GM12878 (cell line): ENCODE measurements at places on chromosomes 7 and 10. TPM values are rescaled to one million over a fixed set of nuclear protein-coding genes. Genes with fewer than 3 reads are reported as not detected.

Gene BTAF1
- total RNA-seq = 54.2 and 54.6 TPM in 2 replicates

Gene PRSS1
- total RNA-seq = 11.9 and 12.4 TPM in 2 replicates

Gene FAM237B
- total RNA-seq = not detected in 2 replicates

Gene MRC1
- 0.19 and 0.21 TPM in 2 replicates for total RNA-seq

Gene CFAP70
- total RNA-seq = 0.51 and 0.58 TPM in 2 replicates

Gene VSIR
- 12.1 and 12.5 TPM in 2 replicates for total RNA-seq

Gene KIAA1217
- total RNA-seq = 3.8 and 4.6 TPM in 2 replicates

DNA sequence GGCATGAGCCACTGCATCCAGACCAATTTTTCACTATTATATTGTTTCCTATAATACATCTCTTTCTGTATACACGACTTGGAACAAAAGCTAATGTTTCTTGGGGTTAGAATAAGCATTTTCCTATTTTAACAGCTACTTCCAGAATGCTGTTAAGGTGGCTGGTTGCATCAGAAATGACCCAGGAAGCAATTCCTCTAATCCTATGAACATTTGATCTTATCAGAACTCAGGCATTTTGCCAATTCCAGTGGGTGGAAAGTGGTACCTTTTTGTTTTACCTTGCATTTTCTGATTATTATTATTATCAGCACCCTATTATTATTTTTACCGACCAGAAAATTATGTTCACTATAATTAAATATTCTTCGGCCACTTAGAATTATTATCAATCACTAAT is 73.3 kb downstream of the NDUFB2 start:
- DNase-seq = no peak

DNA sequence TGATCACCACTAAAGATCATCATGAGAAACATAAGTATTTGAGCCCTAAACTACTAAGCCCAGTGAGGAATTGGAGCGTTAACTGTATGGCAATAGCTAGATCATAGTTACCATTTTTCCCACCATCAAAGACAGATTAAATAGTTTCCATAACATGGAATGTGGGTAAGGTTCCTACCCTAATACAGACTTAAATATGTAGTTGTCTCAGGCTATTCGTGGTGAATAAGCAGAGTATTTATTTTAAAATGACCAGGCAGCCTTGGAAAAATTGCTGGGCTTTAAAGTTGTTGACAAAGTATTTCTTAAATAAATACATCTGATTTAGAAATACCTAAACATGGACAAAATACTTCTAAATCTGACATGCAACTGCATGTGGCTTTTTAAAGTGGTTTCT is 106.8 kb downstream of the NT5C2 start:
- no peak for DNase-seq

GRCh38 chr10:112603062-112603461 is 156.0 kb downstream of the VTI1A start:
- no peak for DNase-seq

DNA sequence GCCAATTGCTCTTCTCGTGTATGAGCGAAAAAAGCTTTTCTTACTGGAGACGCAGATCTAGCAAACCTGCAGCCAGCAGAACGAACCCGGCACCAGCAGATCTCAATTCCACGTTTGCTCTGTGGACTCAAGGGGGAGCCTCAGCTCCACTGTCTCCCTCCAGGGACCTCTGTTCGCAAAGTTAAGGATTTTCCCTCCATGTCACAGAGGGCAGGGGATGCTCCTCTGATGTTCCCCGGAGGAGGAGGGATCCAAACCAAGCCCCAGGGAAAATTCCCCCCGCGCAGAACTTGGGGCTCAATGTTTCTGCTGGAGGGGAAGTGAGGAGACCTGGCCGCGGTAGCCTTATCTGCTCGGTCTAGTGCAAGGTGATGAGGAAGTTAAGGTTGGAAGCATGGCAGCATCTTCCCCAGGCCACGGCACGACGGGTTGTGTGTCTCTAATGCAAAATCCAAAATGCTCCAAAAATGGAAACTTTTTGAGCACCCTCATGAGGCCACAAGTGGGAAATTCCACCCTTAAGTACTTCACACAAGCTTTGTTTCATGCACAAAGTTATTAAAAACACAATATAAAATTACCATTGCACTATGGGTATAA is 9.0 kb downstream of the IQCE start:
- DNase-seq = no peak

GRCh38 chr10:124180947-124181549 is 87.7 kb upstream of the CHST15 start:
- DNase-seq = peak; percentile 11

DNA sequence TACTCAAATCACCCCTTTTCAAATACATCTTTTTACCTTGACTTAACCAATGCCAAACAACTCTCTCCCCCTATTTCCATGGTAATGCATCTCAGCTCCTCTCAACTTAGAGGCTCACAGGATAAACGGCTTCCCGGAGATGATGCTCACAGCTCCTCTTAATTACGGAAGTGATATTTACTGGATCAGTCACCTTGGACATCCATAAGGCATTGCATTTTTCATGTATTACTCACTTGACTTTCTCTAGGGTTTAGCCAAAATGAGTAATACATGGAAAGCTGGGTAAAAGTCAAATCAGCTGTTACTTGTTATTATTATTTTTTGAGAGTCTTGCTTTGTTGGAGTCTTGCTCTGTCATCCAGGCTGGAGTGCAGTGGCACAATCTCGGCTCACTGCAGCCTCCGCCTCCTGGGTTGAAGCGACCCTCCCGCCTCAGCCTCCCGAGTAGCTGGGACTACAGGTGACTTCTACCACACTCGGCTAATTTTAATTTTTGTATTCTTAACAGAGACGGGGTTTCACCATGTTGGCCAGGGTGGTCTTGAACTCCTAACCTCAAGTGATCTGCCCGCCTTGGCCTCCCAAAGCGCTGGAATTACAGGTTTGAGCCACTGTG is 73.3 kb upstream of the RHEB start:
- DNase-seq = no peak

GRCh38 chr10:27833792-27834191 is 88.2 kb upstream of the MKX start:
- DNase-seq = no peak

DNA sequence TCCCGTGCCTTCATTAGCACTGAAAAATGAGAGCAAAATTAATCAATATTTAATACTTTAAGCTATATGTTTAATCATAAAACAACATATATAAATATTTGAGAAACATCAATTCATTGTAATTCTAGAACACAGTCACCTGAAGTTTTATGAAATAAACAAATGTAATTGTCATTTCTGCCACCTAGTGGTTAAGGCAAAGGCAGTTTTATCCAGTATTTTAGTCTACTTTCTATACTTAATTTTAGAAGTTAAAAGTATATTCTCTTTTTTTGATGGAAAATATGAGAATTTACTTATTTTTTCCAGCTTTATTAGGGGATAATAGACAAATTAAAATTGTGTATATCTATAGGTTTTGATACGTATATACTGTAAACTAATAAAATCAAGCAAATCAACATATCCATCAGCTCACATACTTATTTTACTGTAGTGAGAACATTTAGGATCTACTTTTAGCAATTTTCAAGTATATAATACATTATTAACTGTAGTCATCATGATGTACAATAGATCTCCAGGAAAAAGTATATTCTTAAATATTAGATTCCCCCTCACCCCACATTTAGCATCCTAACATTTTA is 16.9 kb downstream of the PCGF6 start:
- DNase-seq = no peak

GRCh38 chr10:104835422-104835821 is 194.3 kb downstream of the SORCS3 start:
- DNase-seq = no peak

DNA sequence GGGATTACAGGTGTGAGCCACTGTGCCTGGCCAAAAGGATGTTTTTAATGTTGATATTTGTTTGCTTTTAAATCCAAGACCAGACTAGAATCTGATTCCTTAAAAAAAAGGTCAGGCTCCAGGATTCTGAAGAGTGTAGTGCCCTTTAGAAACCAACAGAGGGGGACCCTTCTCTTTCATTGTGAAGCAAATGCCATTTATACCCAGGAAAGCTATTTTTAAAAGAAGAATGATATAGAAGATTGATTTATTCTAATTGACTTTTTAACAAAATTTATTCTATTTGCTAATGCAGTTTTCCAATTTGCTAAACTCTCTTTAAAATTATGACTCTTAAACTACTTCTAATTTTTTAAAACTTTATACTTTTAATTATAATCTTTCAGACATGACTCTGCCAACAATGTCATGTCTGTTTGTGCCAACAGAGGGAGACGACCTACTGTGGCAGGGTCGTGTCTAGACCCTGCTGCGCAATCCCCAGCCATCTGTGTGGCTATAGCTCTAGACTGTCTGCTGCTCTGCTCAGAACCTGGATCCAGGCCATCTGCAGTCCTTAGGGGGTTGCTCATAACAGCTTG is 201.0 kb upstream of the IMMP2L start:
- no peak for DNase-seq

GRCh38 chr10:3418041-3418754 is 245.6 kb upstream of the PITRM1 start:
- DNase-seq = no peak

DNA sequence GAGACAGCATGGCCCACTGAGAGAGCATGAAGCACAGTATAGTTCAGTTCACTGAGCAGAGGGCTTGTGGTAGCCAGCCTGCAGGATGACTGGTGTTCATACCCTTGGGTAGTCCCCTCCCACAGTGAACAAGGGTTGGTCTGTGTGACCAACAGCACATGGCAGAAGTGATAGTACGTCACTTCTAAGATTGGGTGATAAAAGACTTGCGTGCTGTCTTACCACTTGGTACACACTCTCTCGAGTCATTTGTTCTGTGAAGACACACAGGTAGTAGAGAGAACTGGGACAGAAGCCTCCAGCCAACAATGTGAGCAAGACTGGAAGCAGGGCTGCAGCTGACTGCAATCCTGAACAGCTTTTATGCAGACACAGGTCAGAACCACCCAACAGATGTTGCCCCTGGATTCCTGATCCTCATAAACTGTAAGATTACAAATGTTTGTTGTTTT is 14.6 kb downstream of the EPC1 start:
- peak; percentile 93 for DNase-seq

DNA sequence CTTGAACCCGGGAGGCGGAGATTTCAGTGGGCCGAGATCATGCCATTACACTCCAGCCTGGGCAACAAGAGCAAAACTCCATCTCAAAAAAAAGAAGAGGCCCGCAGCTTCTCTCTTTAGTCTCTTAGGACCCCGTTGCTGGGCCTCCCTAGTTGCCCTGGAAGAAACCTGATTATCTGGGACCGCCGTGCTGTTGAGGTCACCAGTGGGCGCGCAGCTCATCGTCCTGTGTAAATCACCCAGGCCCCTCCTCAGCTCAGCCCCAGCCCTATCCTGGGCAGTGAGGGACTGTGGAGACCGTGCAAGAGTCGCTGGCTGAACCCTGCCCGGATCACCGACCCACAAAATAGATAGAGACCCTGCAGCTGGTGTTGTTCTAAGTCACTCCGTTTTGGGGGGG is 85.0 kb downstream of the UNCX start:
- no peak for DNase-seq

- DNase-seq = no peak
These were observed 59.4 kb downstream of the CDK14 start for GRCh38 chr7:90655566-90655965.

- DNase-seq = no peak
These were observed 9.2 kb downstream of the ZNF488 start for GRCh38 chr10:47374611-47375536.

DNA sequence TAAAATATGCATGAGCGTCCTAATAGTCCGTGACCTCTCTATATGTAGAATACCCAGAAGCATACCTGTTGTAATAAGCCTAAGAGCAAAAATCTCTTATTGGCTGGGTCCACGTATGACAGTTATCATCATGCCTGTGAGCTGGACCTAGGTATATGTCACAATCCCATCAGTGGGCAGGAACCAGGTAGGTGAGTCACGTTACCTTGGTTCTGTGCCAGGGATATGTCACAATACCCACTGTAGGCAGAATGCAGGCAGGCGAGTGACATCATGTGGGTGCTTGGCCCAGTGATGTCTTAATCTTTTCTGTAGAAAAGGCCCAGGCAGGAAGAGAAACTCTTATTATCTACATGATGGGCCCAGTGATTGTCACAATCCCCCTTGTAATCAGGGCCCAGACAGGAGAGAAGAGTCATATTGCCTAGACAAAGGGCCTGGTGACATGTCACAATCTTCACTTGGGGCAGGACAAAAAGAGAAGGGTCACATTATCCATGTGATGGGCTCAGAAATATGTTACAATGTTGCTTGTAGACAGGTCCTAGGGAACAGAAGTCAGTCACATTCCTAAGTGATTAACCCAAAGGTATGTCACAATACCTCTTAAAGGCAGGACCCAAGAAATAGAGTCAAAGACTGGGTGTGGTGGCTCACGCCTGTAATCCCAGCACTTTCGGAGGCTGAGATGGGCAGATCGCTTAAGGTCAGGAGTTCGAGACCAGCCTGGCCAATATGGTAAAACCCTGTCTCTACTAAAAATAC is 12.9 kb upstream of the ZNF736 start:
- no peak for DNase-seq

GRCh38 chr10:31129271-31129670 is 97.6 kb upstream of the ZNF438 start:
- DNase-seq = no peak

DNA sequence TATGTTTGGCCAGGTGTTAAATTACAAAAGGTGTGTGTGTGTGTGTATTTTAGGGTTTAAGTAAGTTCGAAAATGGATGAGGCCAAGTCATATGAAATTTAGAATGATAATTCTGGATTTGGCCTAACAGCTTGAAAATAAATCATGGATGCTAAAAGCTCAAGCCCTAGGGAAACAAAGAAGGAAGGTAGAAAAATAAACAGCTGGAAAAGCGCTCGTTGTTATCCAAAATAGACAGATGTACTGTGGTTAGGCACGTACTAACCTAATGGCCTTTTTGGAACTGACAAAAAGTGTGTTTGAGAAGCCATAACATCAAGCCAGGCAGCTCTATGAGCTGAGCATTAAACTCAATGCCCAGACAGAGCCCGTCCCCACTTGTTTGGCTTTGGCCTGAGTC is 17.5 kb upstream of the PALS2 start:
- DNase-seq = no peak

DNA sequence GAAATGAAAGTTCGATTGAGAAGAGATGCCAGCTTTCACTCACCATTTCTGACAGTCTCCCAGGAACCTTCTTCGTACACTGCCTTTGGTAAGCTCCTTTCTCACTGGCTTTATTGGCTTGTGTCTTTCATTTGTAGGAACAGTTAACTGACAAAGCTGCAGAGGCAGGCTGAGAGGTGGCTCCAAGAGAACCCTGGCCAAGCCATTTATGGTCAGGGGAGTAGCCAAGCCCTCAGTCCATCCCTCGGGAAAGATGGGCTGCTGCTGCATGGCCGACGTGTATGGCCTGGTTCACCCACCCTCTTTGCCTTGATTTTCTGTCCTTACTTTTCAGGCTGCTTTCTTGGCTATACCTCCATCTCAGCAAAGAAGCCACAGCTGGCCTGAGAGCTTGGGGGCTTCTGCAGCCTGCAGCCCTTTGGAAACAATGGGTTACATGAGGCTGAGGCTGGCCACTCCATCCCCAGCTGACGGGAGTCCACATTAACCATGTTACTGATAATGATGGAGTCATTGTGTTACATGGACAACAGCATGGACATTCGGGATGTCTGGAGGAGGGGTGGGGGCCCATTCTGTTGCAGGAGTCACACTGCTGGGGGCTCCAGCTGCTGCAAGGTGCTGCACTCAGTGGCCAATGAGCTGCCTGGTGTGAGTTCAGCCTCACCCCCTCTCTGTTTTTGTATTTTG is at the start of gene OPALIN:
Gene OPALIN, minus strand, starts transcription at position 152 of the 690 bp plus-strand sequence. Its CDS starts 106 bp downstream, at position 46.
- DNase-seq = no peak
